ENCODE measurements at places on chromosomes 4 and X.

- no peak for DNase-seq
These were observed 254.6 kb downstream of the GASK1B start for GRCh38 chr4:157918036-157918832.

GRCh38 chrX:131762802-131763234 is 218.9 kb downstream of the OR13H1 start:
- no peak for DNase-seq

GRCh38 chrX:119537487-119537886 is 27.7 kb downstream of the STEEP1 start:
- DNase-seq = no peak

DNA sequence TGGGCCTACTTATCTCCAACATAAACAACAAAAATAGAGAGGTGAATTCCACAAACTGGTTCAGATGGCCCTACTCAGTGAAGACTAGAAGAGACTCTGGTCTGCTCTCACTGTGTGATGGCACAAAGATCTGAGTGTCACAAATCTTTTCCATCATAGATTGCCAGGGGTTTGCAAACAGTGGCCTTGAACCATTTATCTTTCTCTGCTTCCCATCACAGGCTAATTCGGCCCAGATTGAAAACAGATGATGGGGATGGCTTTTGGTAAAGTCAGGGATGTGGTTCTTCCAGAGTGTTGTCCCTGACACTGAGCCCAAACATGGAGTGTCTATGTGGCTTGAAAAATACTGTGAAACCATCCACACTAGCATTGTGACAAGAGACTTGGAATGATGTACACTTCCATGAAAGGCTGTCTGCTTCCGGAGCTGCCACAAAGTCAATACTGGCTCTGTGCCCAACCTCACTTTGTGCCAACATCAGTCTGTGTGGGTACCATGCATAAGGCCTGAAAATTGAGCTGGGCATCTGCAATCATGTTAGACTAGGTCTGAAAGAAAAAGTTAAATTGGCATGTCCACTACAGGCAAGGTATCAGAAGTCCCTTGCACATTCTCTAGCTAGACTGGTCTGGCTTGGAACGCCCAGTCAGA is 25.2 kb upstream of the PLAC1 start:
- no peak for DNase-seq

GRCh38 chr4:20287246-20287645 is 35.5 kb downstream of the SLIT2 start:
- DNase-seq = no peak

GRCh38 chr4:94676970-94677369 is 80.8 kb upstream of the BMPR1B start:
- no peak for DNase-seq

DNA sequence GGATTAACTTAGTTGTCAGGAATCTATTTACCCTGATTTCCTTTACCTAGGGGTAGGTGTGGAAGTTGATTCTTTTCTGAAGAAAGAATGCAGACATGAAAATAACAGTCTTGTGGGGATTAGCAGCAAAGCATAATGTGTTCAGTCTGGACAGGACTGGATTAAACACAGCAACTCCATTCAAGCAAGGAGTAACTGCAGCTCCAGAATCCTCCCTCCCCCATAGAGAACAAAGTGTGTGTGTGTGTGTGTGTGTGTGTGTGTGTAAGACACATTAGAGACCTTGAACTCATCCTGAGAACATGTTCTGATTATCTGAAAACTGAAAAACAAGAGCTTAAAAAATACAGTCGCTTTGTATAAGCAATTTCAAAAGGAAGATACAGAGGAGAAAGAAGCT is 9.3 kb downstream of the C4orf54 start:
- DNase-seq = no peak

GRCh38 chr4:2222838-2223237 is 19.1 kb downstream of the HAUS3 start:
- no peak for DNase-seq

- DNase-seq = no peak
These were observed 69.9 kb downstream of the AMELX start for GRCh38 chrX:11363069-11363594.

DNA sequence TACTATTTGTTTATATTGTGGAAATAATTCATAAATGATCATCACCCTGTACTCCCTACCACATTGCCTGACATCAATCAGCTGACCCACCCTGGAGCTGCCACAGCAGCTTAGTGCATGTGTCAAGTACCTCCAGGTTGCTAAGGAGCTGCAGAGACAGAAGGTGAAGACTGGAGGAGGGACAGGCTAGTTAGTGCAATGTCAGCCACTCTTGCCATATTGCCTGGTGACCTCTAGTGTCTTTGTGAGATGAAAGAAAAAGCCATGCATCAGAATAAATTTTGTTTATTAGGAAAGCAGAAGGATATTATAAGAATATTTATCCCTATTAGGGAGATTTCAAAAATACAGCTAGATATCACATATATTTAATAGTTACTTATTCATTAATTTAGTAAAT is 243.9 kb upstream of the FAT4 start:
- DNase-seq = no peak

DNA sequence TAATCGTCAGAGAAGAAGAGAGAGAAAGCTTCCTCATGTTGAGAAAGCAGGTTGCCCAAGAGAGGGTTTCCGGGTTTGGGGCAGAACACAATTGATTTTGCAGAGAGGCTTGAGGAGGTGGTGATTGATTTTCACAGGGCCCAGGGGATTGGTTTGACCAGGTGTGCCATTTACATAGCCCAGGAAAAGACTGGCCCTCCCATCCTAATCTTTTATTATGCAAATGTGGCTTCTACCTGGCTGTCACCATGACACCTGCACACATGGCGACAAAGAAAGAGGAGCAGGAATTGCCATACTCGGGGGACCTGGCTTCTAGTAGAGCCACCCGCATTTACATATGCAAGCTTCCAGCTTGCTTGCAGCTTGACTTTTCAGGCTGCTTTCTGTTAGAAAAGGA is 405.3 kb downstream of the PPP4R3C start:
- DNase-seq = no peak

DNA sequence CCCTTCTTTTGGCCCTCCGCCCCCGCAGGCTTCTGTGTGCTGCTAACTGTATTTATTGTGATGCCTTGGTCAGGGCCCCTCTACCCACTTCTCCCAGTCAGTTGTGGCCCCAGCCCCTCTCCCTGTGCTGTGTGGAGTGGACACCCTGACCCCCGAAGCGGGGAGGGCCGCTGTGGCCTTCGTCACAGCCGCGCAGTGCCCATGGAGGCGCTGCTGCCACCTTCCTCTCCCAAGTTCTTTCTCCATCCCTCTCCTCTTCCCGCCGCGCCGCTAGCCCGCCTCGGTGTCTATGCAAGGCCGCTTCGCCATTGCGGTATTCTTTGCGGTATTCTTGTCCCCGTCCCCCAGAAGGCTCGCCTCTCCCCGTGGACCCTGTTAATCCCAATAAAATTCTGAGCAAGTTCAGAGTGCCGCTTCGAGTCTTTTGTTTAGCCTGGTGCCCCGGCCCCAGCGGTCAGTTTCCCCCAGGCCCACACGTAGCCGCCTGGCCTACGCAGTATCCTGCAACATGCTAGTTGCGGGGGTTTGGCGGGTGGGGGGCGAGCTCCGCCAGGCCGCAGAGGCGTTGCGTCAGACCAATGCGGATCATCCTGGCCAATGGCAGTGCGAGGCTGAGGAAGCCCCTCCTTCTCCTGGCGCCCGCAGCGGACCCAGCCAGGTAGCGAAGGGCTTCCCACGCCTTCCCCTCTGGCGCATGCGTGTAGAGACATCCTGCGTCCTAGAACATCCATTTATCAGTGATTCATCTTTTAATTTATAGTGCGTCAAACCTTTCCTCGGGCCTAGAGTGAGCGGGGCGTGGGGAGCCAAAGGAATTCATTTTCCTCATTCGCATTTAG is 5.6 kb upstream of the KANTR start:
- DNase-seq = peak; percentile 47

DNA sequence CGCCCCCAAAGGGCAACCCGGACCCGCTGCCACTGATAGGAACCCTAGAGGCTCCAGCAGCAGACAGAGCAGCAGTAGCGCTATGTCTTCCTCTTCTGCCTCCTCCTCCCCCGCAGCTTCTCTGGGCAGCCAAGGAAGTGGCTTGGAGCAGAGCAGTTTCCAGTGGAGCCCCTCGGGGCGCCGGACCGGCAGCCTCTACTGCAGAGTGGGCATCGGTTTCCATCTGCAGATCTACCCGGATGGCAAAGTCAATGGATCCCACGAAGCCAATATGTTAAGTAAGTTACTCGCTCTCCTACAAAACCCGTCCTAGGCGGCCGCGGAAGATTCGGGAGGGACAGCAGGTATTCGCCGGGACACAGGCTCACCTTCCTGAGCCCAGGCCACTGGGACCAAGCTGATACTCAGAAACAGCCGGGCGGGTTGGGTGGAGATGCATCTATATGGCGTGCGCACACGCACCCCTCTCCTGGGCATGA is 477 bp downstream of the FGF5 start:
- no peak for DNase-seq

- no peak for DNase-seq
These were observed 232.3 kb downstream of the PABPC4L start for GRCh38 chr4:133969202-133969848.

GRCh38 chr4:1874201-1874600 is 3.0 kb downstream of the NSD2 start:
- no peak for DNase-seq

- no peak for DNase-seq
These were observed 33.7 kb upstream of the ADH6 start for GRCh38 chr4:99252746-99253145.

DNA sequence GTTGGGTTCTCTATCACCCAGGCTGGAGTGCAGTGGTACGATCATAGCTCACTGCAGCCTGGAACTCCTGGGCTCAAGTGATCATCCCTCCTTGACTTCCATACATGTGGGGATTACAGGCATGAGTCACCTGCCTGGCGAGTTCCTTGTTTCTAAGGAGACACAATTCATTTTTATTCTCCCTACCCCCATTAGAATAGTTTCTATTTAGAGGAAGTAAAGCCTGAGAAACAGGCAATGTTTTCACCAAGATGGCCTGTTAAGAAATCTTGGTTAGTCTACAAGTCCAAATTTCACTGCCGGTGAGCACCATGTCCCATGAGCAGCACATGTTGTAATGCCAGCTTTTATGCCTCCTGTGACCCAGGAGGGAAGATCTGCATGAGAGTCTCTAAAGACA is 5.7 kb downstream of the CYBB start:
- DNase-seq = no peak

- DNase-seq = no peak
These were observed 21.5 kb downstream of the WDFY3 start for GRCh38 chr4:84944947-84945346.

GRCh38 chr4:113788888-113789287 is 27.4 kb upstream of the CAMK2D start:
- no peak for DNase-seq

GRCh38 chrX:49995107-49995731 is 72.8 kb downstream of the CLCN5 start:
- DNase-seq = no peak

DNA sequence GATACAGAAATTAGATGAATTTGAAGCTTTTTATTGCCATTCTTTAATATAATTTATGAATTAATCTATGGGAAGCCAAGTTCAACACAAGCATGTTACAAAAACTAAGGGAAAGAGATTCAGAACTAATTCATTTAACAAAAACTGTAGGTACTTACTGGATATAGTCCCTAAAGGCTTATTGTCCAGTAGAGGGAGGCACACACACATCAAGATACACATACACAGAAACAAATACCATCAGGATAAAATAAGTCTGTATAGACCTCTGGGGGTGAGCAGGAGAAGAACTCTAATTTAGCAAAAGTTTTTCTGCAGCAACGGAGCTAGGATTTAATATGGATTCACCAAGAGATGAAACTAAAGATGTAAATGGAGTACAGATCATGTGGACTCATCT is 83.0 kb upstream of the IL13RA1 start:
- DNase-seq = no peak

- no peak for DNase-seq
These were observed 30.0 kb upstream of the SLC9A7 start for GRCh38 chrX:46788902-46789301.

Measured in stimulated activated CD8-positive, alpha-beta memory T cell treated with anti-CD3 and anti-CD28 coated beads, Interleukin-4, amount 100 ng/mL, for 4 hours (primary cell).